Stimulated activated CD4-positive, alpha-beta T cell treated with anti-CD3 and anti-CD28 coated beads, Interleukin-12 subunit alpha, Interleukin-12 subunit beta, amount 100 ng/mL, for 4 hours (primary cell): ENCODE measurements at places on chromosomes 2 and 18.
A peak's percentile ranks its signal among the peaks of the same experiment; 100 is the strongest.

DNA sequence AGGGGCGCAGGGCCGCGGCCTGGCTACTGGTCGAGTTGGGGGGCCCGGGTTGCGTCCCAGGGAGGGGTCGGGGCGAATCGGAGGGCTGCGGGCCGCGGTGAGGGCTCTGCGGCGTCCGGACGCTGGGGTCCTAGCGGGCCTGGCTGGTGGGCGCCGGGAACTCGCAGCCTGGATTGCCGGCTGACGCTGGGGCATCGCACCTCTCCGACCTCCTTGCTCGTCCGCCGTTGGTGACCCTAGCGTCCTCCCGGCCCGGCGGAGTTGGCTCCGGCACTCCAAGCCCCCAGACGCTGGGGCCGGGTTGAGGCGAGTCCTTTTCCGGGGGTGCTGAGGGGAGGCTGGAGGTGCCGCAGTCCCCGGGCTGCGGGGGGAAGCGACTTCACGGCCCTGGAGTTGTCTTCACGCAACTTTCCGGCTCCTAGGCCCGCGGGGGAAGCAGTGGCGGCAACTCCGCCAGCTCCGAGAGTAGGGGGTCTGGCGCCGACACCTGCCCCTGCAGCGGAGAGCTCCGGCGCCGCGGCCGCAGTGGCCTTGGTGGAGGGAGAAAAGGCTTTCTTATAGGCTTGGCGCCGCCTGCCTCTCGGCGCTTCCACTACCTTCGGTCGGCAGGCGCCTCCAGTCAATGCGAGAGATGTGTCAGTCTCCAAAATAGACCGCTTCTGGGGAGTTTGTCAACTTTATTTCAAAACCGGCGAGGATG is 70.3 kb downstream of the HAUS1 start:
- peak; percentile 36 for DNase-seq

DNA sequence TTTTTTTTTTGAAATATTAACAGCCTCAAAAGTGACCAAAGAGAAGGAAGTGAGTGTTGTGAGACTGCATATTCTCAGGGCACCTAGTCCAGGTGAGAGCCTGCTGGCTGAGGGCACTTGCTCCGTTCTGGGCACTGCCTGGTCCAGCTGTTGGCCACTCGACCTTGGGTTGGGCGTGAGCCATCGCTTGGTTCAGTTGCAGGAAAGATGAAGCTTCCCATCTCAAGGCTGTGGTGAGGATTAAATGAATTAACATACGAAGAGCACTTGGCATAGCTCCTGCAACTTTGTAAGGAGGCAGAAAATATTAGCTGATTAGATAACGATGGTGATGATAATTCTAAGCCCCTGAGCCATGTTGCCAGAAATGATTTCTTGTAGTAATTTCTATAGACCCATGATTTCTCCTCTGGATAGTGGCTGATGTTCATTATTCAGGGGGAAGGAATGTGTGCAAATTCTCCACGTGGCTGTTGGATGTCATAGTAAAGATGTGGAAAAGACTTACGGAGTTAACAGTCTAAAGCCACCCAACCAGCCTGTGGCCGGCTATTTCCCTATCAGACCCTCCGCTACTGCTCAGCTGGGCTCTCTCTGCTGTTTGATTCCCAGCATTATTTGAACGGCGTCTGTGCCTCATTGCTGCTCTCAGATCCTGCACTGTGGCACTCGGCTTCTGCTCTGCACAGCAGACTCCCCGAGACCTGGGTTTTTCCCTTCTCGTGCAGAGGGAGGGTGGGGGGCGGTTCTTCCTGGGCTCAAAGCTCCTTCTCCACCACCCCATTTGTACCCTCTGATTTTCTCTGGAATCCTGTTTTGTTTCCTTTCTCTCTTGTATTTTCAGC is 221.1 kb downstream of the GALR1 start:
- DNase-seq = no peak

GRCh38 chr18:74472312-74472711 is 15.2 kb upstream of the DIPK1C start:
- DNase-seq = no peak

- no peak for DNase-seq
These were observed 630.9 kb upstream of the FAM98A start for GRCh38 chr2:34229998-34230397.

GRCh38 chr2:68302281-68302875 is 17.4 kb downstream of the CNRIP1 start:
- DNase-seq = no peak

- no peak for DNase-seq
These were observed 19.3 kb upstream of the NCK2 start for GRCh38 chr2:105725388-105725787.

DNA sequence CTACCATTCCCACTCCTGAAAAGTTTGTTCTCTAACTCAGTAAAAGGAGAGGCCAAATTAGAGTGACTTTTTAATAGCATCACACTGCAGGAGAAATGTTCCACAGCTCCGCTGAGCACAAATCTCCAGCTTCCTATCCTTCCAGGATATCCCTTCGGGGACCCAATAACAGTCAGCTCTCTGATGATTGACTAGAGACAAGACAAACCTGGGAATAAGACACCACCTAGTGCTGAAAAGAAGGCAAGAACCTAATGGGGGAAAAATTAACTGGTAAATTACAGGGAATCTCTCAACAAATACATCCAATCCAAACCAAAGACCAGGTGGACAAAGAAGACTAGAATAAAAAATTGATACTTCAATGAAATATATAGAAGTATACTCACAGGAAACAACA is 977.1 kb upstream of the SOX11 start:
- no peak for DNase-seq
